ENCODE measurements at places on chromosomes 16 and 17. TPM values are rescaled to one million over a fixed set of nuclear protein-coding genes. Genes with fewer than 3 reads are reported as not detected.

The VAMP2 gene
- total RNA-seq = 219 TPM

DNA sequence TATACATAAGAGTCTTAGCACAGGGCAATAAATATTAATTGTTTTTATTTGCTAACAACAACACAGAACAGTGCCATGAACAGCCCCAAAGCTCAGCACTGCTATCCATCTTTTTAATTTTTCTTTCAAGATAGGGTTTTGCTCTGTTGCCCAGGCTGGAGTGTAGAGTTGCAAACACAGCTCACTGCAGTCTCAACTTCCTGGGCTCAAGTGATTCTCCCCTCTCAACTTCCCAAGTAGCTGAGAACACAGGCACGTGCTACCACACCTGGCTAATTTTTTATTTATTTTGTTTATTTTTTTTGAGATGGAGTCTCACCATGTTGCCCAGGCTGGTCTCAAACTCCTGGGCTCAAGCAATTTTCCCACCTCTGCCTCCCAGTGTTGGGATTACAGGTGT lies 47.6 kb upstream of the AKAP1 start:
- DNase-seq = no peak

DNA sequence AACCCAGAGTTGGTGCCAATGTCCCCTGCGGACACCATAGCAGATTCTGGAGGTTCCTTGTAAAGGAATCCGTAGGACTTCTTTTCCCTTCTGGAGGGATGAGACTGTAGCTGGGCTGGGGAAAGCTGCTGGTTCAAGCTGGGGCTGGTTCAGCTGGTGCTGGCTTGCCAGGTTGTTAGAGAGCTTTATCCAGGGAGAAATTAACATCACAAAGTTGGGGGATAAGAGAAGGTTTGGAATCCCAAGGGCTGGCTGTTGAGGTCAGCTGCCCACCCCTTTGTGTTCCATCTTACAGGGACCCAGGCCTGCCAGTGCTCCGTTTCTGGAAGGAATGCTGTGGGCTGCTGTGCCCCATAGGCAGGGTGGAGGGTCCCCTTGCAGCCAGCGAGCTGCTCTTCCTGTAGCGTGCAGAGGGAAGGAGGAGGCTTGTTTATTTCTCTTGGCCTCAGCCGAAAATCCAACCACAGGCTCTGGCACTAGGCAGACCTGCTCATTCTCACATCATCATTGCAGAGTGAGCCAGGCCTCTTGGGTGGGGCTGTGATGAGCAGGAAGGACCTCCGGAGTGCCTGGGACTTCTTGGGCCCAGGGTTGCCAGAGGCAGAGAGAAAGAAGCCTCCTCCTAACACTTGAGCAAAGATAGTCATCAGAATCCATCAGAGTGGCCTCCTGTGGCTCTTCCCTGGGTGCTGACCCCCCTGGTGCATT lies 251.1 kb downstream of the SEC14L1 start:
- DNase-seq = no peak

DNA sequence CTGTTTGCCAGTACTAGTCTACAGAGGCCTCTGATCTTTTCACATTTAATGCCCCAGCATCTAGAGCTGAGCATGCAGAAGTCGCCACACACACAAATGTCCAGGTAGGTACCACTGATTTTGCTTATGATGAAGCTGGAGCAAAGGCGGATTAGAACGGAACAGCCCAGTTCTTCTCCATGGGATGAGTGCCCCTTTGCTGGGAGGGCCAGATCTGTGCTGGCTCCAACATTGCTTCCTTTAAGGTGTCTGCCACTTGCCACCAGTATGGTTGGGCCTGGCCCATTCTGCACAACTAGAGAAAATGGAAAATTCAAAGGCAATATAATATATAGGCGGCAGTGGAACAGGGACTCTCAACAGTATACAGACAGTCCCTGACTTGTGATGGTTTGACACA lies 2.2 kb upstream of the MNT start:
- DNase-seq = no peak

DNA sequence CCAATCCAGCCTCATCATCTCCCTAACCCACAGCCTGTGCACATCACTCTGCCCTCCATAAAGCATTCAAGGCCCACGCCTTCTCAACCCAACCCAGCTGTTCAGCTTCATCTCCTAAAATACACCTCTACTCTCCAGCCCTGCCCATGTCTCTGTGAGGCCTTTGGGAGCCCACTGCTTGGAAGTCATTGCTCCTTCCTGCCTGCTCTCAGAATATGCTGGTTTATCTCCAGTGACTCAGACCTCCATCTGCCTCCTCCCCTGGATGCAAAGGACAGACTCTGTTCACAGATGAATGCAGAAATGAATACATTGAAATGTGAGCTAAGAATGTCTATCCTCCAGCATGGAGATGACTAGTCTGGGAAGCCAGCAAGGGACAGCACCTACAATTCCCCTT lies 19.0 kb downstream of the KCNG4 start:
- no peak for DNase-seq

DNA sequence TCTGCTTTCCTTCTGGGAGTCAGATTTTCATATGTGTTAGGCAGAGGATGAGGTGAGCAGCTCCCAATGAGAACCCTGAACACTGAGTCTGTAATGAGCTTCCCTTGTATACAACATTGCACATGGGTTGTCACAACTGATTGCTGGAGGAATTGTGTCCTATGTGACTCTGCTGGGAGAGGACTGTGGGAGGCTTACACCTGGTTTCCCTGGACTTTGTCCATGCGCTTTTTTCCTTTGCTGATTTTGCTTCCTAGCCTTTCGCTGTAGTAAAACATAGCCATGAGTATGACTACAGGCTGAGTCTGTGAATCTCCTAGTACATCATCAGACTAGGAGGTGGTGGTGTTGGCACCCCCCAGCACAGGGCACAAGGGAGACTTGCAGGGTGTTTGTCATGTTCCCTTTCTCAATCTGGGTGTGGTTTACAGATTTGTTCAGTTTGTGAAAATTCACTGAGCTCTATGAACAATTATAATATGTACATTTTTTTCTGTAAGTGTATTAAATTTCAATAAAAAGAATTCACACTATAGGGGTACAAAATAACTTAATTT lies 1.7 kb upstream of the PLK1 start:
- DNase-seq = no peak

- no peak for DNase-seq
These were observed 19.8 kb downstream of the NPTX1 start for GRCh38 chr17:80456465-80457235.

The MT1E gene
- total RNA-seq = 1.6 TPM

GRCh38 chr16:87045466-87046216 lies 271.6 kb downstream of the C16orf95 start:
- DNase-seq = no peak

DNA sequence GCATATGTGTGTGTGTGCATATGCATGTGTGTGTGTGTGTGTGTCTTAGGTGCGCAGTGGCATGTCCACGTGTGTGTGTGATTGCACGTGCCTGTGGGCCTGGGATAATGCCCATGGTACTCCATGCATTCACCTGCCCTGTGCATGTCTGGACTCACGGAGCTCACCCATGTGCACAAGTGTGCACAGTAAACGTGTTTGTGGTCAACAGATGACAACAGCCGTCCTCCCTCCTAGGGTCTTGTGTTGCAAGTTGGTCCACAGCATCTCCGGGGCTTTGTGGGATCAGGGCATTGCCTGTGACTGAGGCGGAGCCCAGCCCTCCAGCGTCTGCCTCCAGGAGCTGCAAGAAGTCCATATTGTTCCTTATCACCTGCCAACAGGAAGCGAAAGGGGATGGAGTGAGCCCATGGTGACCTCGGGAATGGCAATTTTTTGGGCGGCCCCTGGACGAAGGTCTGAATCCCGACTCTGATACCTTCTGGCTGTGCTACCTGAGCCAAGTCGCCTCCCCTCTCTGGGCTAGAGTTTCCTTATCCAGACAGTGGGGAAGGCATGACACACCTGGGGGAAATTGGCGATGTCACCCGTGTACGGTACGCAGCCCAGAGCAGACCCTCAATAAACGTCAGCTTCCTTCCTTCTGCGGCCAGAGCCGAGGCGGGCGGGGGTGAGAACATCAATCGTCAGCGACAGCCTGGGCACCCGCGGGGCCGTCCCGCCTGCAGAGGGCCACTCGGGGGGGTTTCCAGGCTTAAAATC lies 47.6 kb downstream of the IL21R start:
- peak; percentile 90 for DNase-seq

The SLFN12L gene
- total RNA-seq = 44.7 TPM

DNA sequence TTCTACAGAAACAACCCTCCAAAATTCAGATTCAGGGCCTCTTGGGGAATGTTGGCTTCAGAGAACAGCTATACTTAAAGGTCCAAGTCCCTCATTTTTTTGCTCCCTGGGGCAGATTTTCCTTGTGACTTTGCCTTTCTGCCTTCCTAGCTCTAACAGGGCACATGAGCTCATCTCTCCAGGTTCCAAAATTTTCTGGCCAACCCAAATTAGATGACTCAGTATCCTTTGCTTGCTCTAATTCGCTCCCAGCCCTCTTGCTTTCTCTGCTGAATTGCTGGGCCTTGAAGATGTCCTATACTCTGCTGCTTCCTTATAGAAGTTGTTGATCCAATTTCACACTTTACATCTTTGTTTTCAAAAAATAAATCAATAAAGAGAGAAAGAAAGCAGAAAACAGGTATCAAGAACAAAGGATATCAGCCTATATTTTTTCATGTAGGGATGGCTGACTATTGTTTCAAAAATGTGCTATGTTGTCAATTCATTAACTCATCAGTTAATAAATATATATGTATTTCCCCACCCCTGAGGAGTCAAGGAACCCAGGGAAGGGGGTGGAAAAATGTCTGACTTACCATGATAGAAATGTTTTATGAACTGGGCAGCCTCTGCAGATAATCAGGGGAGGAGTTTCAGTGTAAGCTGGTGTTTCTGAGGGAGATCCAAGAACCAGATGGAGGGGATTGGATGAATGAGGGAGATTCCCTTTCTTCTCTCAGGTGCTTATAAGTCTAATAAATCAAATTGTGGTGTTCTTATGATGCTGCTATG lies 1.0 kb upstream of the KRTAP4-2 start:
- DNase-seq = no peak

Measured in naive thymus-derived CD8-positive, alpha-beta T cell (primary cell).